ENCODE measurements at places on chromosomes 2 and 18.

DNA sequence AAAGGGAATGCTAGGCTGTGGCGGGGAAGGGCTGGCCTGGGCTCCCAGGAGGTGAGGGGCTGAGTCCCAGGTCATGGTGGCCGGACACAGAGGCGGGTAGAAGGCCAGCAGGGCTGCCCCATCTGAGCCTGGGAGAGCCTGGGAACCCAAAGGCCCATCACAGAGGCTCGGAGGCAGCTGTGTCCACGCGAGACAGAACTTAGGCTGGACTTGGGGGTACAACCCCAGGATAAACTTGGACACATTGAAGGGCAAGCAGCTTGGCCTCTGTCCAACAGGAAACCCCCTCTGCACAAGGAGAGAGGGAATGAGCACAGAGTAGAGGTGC lies 95.9 kb downstream of the ZFP36L2 start:
- DNase-seq = no peak

GRCh38 chr2:204654669-204655068 lies 109.4 kb downstream of the PARD3B start:
- no peak for DNase-seq

GRCh38 chr2:162113776-162114168 lies 38.3 kb downstream of the GCG start:
- DNase-seq = no peak

- DNase-seq = no peak
Measured at GRCh38 chr2:46984040-46984439, 68.4 kb upstream of the MCFD2 start.

GRCh38 chr2:128681507-128681906 lies 362.8 kb upstream of the HS6ST1 start:
- DNase-seq = no peak

- peak; percentile 63 for DNase-seq
Measured at GRCh38 chr2:172101821-172102390, 794 bp downstream of the DLX2 start.

GRCh38 chr2:160836755-160837154 lies 323.5 kb upstream of the TANK start:
- no peak for DNase-seq

DNA sequence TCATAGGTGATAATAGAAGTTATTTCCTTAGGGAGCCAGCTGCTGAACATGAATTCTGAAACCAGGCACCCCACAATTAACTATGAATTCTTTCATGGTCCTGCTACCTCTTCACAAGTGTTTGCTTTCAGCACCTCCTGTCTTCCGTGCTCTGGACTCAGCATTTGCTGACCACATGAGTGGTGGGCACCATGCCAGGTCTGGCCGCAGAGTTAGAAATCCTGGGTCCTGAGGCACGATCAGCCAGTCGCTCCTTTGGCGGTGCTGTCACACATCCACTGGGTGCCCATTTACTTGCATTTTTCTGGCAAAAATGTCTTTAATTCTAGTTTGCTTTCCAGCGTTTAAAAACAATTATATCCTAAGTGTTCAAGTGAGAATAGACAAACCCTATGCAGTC lies 196.4 kb upstream of the PXDN start:
- no peak for DNase-seq

GRCh38 chr18:32310101-32310500 lies 120.3 kb downstream of the MEP1B start:
- no peak for DNase-seq

- DNase-seq = no peak
Measured at GRCh38 chr18:13378150-13378549, 159.6 kb downstream of the LDLRAD4 start.

DNA sequence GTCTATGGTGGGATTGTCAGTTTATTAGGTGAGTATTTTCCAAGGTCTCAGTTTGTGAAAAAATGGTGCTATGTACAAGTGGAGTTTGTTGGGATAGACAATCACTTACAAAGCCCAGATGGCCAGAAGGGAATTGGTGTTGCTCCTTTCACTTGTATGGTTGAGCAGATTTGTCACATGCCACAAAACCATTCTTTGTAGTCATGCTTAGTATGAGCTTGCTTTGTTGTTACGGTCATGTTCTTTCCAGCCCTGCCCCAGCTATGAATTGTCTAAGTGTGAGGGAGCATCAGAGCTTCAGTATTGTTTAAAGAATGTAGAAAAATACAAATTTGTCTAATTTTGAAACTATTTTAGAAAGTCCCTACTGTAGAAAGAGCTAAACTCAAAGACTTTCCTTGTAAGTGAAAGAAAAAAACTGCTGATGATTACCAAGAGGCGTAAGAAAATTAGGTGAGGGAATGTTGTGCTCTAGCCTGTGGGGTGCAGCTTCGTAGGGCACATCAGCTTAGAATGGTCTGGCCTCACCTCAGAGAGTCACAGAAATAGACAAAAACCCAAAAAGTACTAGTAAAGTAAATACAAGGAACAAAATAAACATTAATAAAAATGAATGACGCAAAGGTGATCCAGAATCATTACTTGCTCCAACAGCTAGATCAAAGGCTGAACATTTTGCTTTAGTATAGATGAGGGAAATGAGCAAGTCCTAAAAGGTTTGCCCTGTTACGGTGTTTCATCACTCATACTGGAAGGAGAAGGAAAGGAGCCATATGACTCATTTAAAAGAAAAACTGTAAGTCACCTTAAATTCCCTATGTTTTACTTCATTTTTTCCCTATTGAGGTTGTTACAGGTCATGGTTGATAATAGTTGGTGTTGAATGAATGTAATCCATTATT lies 9.2 kb downstream of the TGIF1 start:
- no peak for DNase-seq

- no peak for DNase-seq
Measured at GRCh38 chr2:210189452-210190138, 18.4 kb upstream of the KANSL1L start.

- DNase-seq = peak; percentile 100
Measured at GRCh38 chr2:15919716-15920434, 20.5 kb upstream of the MYCN start.

DNA sequence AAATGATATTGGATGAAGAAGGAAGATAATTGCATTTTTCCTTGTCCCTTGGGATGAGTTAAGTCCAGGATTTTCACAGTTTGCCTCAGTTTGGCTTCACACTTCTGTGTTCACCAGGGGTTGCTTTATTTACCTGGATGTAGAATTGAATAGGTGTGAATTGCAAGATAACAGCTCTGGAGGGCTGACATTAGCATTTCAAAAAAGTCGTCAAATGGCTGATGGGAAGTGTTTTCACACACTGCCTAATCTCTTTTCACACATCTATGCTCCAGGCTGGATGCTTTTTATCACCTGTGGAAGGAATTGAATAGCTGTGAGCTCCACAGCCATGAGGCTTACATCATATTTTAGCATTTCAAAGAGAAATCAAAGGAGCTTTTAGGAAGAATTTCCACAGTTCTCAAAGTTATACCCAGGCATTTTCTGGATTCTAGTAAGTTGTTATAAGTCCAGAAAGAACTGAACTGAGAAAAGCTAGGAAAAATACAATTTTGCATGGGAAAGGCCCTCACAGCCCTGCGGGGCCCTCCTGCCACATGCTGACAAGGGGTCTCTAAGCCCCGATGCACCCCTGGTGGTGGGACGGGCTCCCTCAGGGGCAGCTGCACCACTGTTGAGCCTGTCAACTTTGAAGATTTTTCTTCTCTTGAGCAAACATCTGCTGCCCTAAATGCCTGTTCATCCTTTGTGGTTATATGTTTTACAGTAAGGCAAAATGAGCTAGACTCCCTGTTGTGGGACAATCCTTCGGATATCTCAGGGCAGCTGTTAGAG lies 43.9 kb downstream of the TEX51 start:
- no peak for DNase-seq

DNA sequence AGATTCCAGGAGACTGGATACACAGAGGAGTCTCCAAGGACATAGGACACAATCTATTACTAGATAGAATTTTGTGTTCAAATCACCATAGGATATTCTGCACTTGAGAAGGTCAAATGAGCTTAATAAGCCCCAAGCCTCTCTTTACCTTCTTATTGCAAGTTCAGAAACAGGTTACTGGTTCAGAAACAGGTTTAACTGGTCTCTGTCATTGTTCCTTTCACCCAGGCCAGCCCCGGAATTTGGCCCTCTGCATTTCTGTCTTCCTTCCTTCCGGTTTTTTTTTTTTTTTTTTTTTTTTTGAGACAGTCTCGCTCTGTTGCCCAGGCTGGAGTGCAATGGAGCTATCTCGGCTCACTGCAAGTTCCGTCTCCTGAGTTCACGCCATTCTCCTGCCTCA lies 700.2 kb downstream of the EPHA4 start:
- DNase-seq = no peak

DNA sequence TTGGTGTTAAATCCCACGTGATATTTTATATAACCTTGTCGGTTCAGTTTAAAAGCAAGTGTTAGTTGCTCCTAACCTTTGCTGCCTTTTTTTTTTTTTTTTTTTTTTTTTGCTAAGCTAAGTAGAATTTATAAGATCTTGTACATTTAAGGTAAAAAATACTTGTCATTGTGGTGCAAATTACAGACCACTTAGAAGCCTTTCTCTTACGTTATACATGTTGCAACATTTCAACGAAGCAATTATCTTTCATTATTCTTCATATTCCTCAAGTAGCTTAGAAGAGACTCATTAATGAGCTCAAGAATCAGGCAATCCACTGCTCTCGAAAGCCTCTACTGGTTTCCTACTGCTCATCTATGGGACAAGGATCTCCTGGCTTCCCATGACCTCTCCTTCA lies 14.9 kb upstream of the IL1RL2 start:
- DNase-seq = no peak

DNA sequence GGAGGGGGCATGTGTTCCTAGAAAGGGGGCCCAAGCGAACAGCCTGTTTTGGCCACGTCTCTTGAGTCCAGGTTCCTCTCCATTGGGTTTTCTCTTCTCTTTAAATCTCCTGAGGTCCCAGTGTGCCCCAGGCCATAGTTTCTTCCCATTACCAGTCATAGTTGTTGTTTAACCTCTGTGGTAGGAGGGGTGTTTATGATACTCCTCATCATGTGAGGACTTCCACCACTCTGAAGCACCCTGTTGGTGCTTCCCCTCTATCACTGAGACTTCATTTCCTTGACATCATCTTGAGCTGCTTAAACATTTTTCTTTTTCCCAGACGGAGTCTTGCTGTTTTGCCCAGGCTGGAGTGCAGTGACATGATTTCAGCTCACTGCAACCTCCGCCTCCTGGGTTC lies 45.9 kb downstream of the WIPF1 start:
- DNase-seq = no peak

DNA sequence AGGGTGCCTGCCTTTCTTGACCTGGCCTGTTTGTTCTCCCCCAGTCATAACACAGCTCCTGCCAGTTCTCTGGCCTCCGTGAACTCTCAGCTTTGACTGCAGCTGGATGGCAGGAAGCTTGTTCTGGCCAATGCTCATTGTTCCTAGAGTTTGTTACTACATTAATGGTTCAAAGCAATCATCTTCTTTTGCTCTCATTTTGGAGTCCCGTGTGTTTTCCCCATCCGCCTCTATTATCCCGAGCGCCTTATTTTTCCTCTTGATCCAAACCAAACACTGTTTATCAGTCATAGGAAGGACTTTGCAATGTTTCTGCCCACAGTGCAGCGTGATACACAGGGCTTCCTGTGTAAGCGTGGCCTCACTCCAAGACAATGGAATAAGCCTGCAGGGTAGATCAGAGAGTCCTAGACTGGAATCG lies 184.3 kb upstream of the APCDD1 start:
- DNase-seq = no peak

GRCh38 chr2:40955042-40955441 lies 503.2 kb upstream of the SLC8A1 start:
- DNase-seq = no peak

DNA sequence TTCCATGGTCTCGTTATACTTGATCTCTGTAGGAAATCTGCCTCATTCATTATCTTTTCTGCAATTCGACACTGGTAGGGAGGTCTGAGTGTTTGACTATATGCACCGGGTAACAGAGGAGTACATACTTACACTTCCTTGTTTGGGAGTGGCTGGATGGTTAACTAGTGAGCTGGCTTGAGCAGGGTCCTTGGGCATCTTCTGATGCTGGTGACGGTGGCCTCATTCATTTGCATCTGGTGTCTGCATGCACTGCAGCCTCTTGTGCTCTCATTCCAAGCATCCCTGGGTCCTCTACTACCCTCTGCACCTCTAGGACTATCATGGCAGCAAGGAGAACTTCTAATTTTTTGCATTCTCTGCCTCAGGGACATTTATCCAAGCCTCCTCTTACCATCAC lies 100.0 kb upstream of the TCF4 start:
- no peak for DNase-seq

GRCh38 chr2:11629851-11630250 lies 40.1 kb downstream of the NTSR2 start:
- no peak for DNase-seq

DNA sequence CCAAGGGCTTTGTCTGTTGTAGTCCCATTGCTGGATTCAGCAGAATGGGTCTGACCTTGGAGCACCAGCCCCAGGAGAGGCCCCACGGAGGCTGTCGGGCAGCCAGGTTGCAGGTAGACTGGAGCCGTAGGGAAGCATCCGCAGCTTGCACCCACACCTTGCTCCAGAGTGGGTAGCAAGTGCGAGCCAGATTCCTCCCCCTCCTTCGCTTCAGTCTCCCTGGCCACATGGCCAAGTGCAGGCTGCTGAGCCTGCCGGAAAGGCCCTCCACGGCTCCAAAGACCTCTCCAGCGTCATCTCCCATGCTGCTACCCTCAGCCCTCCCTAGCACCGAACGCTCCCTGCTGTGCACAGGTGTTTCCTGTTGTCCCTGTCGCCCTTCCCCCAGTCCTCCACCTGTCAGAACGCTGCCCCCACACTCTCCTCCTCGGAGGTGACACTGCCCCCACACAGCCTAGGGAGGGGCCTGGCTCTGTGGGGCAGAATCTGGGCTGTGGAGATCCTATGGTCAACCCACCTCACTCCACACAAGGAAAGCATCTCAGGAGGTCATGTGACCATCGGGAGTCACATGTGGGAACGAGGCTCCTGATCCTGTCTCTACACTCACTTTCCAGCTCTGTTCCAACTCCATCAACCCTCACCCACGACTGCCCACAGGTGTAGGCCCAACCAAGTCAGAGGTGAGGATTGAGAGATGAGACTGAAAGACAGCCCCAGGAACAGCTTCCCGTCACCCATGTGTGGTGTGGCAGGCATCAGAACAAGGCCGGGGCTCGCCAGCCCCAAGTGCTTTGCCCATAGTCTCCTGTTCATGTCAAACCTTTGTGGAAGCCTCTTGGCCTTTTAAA lies 8.3 kb downstream of the KCNF1 start:
- DNase-seq = no peak

GRCh38 chr2:202643012-202643858 lies 8.5 kb downstream of the FAM117B start:
- no peak for DNase-seq

- DNase-seq = no peak
Measured at GRCh38 chr2:101151859-101152271, 683 bp upstream of the TBC1D8 start.
